Left hindlimb (tissue), 1 donor: ENCODE measurements at places on chromosomes 7 and 10.

DNA sequence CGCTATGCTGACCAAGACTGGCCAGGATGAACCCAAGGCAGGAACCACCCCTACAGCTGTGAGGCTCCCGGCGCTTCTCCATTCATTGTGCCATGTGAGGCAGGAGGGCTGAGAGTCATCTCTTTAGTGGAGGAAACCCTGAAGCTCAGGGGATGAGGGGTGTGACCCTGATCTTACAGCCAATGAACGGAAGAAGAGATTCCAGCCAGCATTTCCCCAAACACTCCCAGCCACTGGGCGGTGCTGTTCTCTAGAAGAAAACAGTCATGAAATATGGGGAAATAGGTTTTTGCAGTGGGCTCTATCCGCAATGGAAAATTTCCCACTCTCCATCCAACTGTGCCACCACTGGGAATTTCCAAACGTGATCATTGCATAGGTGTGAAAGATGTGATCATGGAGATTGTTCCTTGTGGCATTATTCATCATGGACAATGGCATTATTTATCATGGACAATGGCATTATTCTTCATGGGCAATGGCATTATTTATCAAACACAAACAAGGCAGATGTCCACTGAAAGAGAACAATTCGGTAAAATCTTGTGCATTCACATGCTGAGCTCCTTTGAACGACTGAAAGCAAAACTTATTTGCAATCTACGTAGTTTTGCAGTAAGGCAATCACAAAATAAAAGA is 14.0 kb upstream of the SLC18A2 start:
- no peak for DNase-seq

- no peak for DNase-seq
Measured at GRCh38 chr7:157584420-157584819, 247.6 kb downstream of the DNAJB6 start.

- DNase-seq, result peak; percentile 10
Measured at GRCh38 chr10:71995449-71995848, 31.3 kb downstream of the CHST3 start.

- no peak for DNase-seq
Measured at GRCh38 chr7:2573761-2574160, 15.0 kb downstream of the IQCE start.

DNA sequence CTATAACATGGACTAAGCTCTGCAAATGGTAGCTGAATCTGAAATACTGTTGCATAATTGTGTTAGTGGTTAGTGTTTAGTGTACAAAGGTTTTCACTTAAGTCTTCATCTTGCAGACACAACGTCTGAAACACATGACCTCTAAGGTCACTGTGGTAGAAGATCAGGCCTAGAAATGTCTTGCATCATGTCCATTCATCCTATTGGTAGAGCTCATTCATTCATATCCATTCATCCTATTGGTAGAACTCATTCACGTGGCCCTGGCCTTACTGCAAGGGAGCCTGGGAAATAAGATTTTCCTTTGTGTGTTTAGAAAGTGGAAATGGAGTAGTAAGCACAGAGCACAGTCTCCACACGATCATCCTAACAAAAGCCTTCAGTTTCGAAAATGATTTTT is 485.8 kb downstream of the PLXNA4 start:
- no peak for DNase-seq

- no peak for DNase-seq
Measured at GRCh38 chr10:72567889-72568640, 57.8 kb downstream of the MICU1 start.

GRCh38 chr7:17131983-17132655 is 166.3 kb upstream of the AHR start:
- DNase-seq, result no peak

GRCh38 chr10:109934958-109935793 is 11.9 kb upstream of the XPNPEP1 start:
- DNase-seq, result peak; percentile 58

DNA sequence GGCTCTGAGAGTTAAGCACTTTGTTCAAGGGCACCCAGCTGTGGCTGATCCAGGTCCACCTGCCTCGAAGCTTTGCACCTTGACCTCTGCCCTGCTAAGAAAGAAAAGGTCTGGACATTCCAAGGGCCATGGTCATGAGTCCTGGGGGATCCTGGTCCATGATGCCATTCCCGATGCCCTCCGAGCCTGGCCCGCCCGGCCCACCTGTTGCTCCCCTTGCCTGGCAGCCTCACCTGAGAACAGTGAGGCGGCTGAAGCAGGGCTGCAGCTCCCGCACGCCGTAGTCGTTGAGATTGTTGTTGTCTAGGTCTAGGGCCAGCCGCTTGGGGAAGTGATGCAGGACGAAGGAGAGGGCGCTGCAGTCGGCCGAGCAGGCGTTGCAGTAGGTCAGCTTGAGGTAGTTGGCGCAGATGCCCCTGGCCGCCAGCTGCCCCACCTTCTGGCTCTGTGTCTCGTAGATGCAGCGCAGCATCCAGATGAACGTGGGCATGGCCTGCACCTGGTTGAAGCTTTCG is 27.5 kb downstream of the NOD1 start:
- DNase-seq, result no peak

DNA sequence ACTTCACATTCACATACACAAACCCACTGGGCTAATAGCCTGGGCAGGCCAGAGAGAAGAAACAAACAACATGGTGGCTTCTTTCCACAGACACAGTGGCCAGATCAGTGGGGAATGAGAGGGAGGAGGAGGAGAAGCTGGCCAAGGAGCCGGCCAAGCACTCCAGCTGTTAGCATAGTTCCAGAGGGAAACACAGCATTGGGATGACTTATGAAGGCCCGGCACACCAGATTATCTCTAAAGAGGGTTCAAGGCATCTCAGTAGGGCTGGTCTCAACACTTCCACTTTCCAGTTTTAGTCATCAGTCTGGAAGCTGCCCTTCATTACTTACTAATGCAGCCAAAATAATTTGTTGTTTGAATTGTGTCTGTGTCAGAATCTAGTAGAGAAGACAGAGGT is 42.1 kb upstream of the GPR26 start:
- DNase-seq, result no peak

GRCh38 chr10:126196281-126196680 is 192.0 kb downstream of the ADAM12 start:
- no peak for DNase-seq

DNA sequence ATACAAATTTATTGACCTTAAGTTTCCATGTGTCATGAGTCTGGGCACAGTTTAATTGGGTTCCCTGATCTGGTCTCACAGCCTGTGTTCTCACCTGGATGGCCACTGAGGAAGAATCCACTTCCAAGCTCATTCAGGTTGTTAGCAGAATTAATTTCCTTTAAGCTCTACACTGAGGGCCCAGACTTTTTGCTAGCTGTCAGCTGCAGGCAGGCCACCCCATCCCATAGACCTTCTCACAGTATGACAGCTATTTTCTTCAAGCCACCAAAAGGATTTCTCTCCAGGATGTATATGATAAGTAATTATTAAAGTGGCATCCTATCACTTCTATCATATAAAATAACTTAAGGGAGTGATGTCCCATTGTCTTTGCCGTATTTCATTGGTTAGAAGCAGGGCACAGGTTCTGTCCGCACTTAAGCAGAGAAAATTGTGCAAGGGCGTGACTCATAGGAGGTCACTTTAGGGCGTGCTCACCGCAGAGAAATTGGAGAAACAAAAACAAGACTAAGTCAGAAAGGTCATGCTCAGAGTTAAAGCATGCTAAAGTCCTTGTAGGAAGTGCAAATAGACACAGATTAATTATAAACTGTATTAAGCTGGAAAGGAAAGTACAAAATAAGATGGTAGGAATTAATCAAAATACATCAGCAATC is 109.9 kb downstream of the AHR start:
- no peak for DNase-seq

GRCh38 chr10:33684211-33684611 is 349.7 kb upstream of the NRP1 start:
- peak; percentile 65 for DNase-seq

DNA sequence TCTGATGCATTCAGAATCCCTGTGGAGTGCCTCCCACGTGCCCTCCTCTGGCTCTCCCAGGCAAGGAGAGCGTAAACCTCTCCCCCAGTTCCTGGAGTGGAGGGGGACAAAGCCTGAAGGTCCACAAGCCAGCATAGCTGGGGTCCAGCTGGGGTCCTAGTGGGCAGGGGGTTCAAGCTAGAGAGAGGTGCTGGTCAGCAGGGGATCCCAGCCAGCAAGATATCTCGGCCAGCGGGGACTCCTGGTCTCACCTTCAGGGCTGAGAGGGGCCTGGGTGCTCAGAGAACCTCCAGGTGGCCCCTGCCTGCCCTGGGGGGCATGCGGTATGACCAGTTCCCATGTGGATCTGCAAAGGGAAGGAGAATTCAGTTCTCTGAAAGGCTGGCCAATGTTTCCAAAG is 413.7 kb downstream of the TCERG1L start:
- no peak for DNase-seq

- DNase-seq, result no peak
Measured at GRCh38 chr10:70784471-70784870, 706 bp downstream of the TBATA start.

DNA sequence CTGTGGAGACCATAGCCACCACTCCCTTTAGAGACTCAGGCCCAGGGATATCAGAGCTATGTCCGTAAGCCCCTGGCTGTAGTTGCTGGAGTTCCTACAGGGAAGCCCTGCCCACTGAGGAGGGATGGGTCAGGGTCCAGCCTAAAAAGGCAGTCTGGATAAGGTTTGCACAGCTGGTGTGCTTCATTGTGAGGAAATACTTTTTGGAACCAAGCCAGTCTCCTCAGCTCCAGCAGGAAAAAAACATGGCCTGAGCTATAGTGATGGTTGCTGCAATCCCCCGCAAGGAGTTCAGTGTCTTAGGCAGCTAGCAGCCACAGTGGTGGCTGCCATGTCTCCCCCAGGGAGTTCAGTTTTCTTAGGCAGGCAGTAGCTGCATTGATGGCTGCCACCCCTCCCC is 52.6 kb upstream of the CYP2C8 start:
- no peak for DNase-seq

DNA sequence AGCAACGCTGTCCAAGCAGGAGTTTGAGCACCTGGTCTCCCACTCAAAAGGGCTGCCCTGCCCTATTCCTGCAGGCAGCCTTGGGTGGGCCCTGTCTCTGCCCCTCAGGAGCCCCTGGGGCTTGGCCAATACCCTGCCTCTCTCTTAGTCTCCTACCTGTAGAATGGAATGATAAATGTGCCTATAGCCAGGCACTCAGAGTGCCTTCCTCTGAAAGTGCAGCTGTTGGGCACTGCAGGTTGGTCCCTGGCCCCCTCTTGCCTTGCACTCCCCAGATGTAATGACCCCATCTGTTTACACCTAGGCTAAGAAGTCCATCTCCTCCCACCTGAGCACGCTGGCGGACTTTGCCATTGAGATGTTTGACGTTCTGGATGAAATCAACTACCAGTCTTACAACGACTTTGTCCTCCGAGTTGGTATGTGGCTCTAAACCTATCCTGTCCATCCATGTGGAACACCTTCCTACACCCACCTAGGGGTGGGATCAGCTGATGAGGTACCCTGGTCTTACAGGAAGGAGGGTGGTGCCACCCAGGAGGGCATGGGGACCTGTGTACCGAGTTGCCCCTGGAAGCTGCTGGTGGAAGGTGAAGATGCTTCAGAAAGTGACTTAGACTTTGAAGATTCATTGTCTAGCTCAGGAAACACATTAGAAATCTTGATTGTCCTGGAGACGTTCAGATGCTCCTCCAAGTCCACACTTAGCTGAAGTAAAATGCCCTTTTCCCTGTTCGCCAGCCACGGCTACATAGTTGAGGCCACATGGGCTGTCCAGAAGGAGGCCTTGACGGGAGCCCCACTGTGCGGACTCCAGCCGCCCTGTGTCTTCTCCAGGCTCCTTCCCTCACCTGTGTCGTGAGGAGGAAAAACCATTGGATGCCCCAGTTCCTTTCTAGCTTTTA is 134.1 kb downstream of the ADCY1 start:
- no peak for DNase-seq

DNA sequence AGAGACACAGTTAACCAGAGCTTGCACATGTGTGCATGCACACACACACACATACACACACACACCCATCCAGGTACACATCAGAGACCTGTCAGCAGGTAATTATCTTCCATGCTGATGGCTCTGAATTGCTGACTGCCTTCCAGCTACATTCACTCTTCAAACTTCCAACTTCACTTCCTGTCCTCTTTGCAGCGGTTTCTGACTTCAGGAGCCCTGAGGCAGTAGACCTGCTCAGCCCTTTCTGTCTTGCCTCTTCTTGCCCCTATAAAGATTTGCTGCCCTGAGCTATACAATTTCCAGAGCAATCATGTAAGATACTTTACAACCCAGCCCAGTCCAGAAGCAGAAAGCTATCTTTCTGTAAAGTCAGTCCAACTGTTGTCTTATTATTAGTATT is 310.2 kb downstream of the FGFR2 start:
- no peak for DNase-seq

DNA sequence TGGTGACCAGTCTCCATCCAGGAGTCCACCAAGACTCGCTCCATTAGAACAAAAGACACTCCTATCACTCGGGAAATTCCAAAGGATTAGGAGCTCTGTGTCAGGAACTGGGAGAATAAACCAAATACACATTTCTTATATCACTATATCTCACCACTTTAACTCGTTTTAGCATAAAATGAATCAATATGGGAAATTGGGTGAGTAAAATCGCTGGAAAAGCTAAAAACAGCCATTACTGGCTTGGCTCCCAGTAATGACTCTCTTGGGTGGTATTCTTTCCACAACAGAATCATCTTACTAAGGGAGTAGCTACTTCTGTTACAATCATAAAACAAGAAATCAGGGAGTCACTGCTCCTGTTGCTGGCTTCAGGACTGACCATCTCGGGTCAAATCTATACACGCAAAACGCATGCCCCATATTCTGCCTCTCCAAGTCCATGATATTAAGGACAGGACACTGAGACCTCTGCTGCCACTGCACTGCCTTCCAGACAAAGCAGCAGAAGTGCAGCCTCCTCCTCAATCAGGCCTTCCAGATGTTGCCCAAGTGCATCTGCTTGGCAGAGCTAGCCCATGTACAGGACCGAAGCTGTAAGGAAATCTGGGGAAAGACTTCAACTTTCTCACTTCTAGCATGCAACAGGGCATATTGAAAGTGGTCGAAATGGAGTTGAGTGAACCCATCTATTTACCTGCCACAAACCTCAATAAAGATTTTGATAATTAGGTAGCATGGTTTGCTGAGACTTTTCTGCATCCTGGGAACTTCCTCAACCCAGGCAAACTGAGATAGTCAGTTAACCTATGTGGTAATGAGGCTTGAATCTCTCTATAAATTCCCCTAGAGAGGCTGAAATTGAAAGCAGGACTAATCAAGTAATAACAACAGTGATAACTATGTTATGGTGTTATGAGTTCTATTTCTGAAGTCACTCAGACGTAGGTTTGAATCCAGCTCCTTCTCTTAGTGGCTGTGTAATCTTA is 14.4 kb upstream of the PANK1 start:
- DNase-seq, result no peak

DNA sequence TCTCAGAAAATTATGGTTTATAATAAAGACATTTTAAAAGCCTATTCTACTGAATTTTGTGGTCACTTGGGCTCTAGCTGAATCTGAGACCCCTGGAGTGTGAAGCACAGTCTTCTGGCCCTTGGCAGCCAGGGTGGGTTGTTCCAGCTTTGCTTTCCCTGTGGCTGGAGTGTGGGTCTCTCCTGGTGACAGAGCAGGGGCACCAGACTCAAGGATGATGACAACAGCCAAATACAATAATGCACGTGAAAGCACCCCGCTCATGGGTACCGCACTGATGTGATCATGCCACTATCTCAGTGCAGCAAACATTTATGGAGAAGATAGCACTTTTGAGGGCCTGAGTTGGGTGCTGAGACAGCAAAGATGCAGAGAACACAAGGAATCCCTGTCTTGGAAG is 134.8 kb upstream of the ADAM12 start:
- DNase-seq, result no peak
